Bronchial epithelial cell (primary cell): ENCODE measurements at places on chromosomes 5 and 9. TPM values are rescaled to one million over a fixed set of nuclear protein-coding genes. Genes with fewer than 3 reads are reported as not detected.

- no peak for DNase-seq
Observed at GRCh38 chr5:15285901-15286583, 213.9 kb upstream of the FBXL7 start.

The DDX4 gene
- under 0.01 TPM in 1 of 2 replicates, not detected in the other for total RNA-seq

DNA sequence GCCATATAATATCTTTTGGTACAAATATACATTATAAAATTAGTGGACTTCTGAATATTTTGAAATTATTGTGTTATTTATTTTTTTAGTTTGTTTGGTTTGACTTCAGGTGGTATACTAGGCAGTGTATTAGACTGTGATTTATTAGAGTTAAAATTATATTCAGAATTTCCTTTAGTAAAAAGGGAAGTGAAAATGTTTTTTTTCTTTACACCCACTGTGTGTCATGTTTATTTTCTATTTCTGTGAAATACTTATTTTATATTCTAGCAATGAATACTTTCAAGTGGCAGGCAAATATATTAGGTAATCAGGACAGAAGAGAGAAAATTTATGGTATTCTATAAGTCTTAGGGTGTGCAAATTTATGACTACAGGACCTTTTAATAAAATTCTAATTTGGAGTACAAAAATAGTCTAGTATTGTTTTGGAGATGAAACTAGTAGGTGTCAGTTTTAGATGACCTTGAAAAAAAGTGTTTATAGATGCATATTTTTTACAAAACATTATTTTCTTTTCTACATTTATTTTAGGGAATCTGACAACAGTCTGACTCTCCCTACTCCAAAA is 8.8 kb downstream of the CSNK1G3 start:
- DNase-seq, result no peak

The SEMA6A gene
- total RNA-seq, result 0.53 and 0.64 TPM in 2 replicates

DNA sequence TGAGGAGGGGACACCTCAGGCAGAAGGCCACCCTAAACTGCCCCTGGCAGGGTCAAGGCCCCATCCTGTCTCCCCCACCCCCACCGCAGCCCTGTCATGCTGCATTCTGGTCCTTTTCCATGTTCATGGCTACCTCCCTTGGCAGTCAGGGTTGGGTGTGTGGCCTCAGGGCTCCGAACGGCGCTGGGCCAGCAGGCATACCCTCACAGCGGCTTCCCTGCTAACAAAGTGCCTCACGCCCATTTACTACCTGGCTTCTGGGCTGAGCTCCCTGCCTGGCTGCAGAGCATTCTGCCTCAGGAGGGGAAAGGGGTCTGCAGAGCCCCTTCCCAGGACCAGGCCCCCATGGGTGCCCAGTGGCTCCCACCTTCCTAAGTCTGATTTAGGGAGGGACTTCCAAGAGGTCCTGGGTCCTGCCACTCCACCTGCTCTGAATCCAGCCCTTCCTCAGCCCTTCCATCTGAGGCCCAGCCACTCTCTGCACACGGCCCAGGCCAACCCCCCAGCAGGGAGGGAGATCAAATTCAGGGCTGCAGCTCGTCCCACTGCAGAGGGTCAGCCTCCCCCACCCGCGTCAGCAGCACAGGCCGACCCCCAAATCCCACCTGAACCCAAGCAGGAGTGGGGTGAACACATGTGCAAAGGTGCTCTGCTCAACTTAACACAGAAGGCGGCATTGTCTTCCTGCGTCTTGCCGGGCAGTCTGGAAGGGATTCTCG is 115.9 kb upstream of the PHYKPL start:
- no peak for DNase-seq

The SCGB3A2 gene
- not detected in 2 replicates for total RNA-seq

- no peak for DNase-seq
Observed at GRCh38 chr9:114374936-114375335, 12.8 kb downstream of the AKNA start.

The POU5F2 gene
- total RNA-seq, result 0.53 and 0.64 TPM in 2 replicates

GRCh38 chr5:141840826-141841360 is 37.3 kb downstream of the PCDH1 start:
- no peak for DNase-seq

The B4GALT1 gene
- total RNA-seq, result 21.3 and 30.3 TPM in 2 replicates

- DNase-seq, result peak; percentile 42
Observed at GRCh38 chr9:22452415-22453010, 5.9 kb downstream of the DMRTA1 start.

DNA sequence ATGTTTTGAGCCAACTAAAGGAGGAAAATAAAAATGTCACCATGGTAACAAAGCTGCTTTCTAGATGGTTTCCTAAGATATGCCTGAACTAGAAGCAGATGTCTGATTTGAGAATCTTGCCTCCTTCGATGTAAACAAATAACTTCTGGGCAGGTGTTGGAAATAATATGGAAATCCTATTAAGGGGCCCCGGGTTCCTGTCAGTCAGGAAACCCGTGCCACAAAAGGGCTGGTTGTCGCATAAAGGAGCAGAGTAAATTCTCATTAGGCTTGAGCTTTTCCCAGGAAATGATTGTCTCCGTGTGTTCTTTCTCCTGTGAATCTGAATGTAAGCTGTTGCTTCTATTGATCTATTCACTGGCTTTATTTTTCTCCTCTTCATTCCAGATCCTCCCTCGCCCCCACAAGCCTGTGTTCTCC is 90.8 kb downstream of the TLE4 start:
- no peak for DNase-seq

DNA sequence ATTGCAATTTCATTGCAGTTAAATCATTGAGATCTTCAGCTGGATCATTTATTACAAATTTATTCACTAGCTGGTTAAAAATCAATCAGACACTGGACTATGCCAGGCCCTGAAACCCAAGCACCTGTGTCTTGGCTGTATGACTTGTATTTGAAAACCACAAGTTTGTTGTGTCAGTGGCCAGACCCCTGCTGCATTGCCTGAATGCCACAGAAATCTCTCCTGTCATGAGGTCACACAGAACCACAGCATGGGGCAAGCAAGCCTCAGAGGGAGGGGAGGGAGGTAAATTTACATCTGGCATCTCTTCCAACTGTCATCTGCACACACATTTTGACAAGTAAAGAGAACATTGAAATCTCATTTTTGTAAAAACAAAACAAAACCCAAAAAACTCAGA is 90.0 kb downstream of the ARRDC3 start:
- DNase-seq, result no peak

- no peak for DNase-seq
Observed at GRCh38 chr9:17004500-17004899, 130.3 kb upstream of the CNTLN start.

The DNAH5 gene
- under 0.01 and 0.13 TPM in 2 replicates for total RNA-seq

DNA sequence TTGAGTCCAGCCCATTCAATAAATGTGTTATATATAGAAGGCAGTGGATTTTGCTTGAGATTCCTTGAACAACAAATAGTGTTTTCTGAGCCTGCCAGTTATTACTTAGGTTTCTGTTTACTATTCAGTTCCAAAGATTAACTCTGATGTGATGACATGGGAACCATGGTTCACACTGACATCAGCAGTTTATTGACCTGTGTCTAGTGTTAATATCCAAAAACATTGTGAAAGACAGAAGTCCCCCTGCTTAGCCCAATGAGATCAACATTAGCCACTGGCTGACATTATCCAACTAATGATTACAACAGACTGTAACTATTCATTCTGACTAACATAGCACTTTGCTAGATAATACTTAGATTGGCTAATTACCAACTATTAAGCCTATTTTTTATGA is 14.9 kb downstream of the APBA1 start:
- peak; percentile 41 for DNase-seq
